DMS53 (cell line): ENCODE measurements at places on chromosomes 12 and 14.

GRCh38 chr14:77549451-77549850 is 50.8 kb upstream of the ISM2 start:
- no peak for DNase-seq

DNA sequence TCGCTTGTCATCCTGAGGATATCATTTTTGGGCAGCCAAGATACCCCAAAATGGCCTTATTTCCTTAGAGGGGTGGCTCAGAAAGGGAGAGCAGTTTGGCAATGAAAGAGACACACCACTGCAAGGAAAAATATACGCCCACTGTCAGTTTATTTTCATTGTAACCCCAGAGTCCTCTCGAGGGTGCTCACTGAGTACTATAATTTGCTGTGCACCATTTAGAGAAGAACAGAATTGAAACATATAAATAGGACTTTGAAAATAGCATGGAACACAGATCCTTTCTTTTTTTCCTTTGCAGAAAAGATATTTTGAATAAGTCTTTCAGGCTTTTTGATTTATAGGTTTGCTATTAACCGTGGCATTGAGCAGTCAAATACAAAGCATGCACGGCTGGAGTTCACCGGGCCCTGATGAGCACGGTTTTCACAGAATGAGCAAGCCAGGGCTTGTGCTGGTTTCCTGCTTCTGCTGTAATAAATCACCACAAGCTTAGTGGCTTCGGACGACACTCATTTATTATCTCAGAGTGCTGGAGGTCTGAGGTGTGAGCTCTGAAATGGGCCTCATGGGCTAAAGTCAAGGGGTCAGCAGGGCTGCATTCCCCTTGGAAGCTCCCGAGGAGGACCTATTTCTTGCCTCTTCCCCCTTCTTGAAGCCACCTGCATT is 152.3 kb downstream of the ZNF664 start:
- DNase-seq, result no peak

DNA sequence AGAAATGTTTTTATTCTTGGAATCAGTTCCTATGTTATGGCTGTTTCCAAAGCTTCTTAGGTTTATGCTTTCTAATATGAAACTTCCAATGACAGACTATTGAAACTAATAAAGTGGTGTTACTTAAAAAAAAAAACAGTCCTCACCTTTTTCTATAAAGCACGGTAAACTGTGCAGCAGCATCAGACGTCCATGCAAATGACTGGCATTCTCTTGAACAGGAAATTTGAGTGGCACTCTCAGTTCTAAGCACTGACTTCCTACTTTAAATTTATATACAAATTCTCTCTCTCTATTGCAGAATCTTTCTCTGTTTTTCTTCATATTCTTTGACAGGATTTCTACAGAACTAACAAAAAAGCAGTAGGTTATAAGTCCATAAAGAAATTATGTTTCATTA is 2.8 kb upstream of the RAD51AP1 start:
- DNase-seq, result no peak

DNA sequence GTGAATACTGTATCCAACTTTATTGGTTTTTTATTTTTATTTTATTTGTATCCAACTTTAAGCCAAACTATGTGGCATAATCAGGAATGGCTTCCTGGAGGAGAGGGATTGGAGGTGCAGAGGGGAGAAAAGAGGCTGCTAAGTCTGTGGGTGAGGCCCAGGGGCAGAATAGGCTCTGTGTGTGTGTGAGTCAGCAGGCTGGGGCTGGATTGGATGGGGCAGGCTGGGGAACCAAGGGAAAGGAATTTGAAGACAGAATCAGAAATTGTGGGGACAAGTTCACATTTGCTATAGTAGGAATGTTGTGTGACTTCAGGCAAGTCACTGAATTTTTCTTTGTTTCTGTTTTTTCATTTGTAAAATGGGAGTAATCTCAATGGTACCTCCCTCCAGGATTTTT is 12.8 kb upstream of the RILPL1 start:
- no peak for DNase-seq

DNA sequence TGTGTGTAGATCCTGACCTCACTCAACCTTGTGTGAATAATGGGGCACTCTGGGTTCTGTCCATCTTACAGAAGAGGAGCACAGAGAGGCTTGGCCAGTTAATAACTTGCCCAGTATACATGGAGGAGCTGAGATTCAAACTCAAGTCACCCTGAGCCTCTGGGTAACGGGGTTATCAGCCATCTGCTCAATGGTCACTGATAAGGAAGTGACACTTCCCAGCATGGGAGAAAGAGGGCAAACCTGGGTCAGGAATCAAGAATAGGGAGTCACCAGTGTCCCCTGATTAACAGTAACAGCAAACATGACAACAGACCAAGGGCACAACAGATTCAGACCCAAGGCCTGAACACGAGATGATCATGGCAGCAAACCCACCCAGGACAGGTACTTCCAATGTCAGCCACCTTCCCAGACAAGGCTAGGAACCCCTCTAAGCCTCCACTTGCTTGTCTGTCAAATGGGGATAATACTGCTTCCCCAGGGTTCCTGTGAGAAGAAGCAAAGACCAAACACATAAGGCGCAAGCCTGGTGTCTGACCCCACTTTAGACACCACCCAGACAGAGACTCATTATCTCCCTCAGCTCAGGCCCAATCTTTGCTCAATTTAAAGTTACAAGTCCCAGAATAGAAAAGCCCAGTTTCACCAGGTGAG is 3.6 kb downstream of the CCDC85C start:
- no peak for DNase-seq

- DNase-seq, result peak; percentile 96
Measured at GRCh38 chr12:110704750-110705149, 15.8 kb upstream of the HVCN1 start.

- no peak for DNase-seq
Measured at GRCh38 chr12:114680604-114681069, 3.3 kb downstream of the TBX3 start.

- no peak for DNase-seq
Measured at GRCh38 chr12:111636209-111636945, 37.3 kb upstream of the ATXN2 start.

DNA sequence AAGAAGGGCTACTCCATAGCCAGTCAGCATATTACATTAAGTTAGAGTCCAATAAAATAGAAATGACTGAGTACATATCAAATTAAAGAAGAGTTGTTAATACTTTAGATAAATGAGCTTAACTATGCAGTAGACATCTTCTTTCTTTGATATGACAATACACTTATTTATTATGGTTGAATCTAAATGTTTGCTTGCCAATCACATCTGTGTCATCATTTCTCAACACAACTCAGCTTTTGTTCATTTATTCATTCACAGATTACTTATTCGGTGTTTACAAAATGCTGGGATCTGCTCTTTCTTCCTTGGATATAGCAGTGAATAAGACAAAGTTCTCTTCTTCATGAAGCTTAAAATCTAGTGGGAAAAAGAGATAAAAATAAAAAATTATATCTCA is 614.6 kb upstream of the ATP2B1 start:
- DNase-seq, result no peak

GRCh38 chr12:54935235-54935951 is 49.2 kb downstream of the TESPA1 start:
- DNase-seq, result peak; percentile 90

GRCh38 chr12:70052931-70053497 is 190.2 kb upstream of the CNOT2 start:
- DNase-seq, result peak; percentile 81

DNA sequence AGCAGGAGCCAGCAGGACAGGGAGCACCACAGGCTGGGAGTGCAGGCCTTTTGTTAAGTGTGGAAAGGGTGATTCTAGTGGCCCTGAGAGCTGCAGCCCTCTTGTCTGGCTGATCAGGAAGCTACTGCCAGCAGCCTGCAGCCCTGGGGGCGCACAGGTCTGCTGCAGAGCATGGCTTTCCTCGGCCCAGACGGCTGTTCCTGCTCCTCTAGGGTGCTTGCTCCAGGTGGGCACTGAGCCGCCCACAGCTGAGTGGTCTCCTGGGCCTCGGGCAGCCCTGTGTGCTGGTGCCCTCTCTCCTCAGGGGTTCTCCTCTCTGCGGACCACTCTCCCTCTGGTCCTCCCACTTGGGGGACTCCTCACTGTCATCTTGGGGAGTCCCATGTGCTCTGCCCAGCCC is 18.9 kb downstream of the CCDC88C start:
- DNase-seq, result no peak

- DNase-seq, result no peak
Measured at GRCh38 chr14:101119830-101120571, 216.5 kb upstream of the RTL1 start.

- no peak for DNase-seq
Measured at GRCh38 chr12:65208964-65209654, 39.7 kb downstream of the LEMD3 start.

GRCh38 chr14:105989566-105990302 is 463.4 kb downstream of the TMEM121 start:
- no peak for DNase-seq
